ENCODE measurements at places on chromosomes 16 and 17.

- no peak for DNase-seq
Measured at GRCh38 chr17:79950751-79951150, 84.9 kb downstream of the TBC1D16 start.

GRCh38 chr17:82231562-82232321 is 2.9 kb downstream of the SLC16A3 start:
- no peak for DNase-seq

- DNase-seq: no peak
Measured at GRCh38 chr16:14301169-14302030, 230.3 kb downstream of the MRTFB start.

DNA sequence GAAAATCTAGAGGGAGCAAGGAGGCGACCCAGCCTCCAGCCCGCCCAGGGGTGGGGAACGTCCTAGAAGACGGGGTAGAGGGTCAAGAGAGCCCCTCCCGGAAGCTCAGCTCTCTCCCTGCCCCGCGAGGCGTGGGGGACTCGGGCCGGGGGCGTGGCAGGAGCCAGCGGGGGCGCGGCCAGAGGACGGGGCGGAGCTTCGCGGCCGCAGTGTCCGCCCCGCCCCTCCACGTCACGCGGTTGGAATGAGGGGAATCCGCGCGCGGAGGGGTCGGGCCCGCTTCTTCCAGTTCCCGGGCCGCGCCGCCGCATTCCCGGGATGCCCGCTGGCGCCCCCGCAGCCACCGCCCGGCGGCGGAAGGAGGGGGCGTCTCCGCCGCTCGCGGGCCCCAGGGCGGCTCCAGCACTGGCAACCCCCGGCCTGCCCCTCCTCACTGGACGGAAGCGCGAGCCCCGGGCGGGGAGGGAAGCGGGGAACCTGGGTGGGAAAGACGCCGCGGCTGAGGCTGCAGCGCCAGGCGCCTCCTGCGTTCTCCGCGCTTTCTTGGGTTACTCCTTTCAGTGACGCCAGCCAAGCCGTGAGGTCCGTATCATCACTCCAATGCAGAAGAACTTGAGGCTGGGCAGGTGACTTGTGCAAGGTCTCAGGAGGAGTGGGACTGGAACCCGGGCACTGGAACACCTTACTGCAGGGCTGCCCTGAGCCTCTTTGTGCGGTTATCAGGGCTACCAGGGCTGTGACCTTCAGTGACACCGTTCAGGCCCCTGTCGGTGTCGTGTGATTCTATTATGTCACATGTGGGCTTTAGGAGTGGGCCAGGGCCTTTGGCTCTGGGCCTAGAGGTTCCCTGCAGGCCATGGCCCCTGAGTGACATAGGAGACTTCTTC is 4.3 kb downstream of the MYO1C start:
- peak; percentile 55 for DNase-seq

DNA sequence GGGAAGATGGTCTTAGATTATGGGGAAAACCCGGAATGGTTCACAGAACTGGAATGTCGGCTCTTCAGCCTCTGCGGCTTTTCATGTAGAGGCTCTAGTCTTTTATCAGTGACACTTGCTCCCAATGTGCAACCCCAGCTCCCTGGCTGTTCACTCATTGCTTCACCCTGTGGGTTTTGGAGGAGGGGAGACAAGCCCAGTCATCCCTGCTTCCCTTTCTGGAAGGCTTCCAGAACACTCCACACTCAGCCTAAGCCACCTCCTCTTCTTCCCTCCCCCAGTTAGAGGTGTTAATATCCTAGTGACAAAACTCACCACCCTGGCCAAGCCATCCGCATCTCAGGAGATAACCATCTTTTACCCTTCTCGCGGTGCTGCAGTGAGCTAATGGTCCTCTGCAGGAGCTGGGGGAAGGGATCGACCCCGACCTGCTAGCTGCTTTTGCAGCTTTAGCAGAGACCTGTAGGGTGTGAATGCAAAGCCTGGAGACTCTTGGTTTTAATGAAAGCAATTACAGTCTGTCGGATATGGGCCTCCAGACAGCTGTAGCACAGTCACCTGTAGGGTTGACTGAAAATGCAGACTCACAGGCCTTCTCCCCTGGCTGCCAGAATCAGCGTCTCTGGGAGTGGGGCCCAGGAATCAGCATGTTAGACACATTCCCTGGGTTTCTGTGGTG is 24.3 kb upstream of the LASP1NB start:
- DNase-seq: no peak

DNA sequence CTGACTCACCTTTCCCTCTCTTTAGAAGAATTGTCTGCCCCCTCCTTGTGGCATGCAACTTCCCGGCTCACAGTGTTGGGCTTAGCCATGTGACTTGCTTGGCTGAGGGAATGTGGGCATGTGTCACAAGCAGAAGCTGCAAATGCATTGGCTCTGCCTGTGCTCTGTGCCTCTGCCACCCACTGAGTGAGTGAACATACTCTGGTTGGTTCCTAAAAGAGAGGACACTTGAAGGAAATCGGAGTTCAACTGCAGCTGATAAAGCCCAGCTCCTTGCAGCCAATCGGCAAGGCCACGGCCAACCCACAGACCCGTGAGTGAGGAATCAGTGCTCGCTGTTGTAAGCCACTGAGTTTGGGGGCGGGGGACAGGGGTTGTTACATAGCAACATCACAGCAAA is 10.9 kb upstream of the GINS2 start:
- no peak for DNase-seq

DNA sequence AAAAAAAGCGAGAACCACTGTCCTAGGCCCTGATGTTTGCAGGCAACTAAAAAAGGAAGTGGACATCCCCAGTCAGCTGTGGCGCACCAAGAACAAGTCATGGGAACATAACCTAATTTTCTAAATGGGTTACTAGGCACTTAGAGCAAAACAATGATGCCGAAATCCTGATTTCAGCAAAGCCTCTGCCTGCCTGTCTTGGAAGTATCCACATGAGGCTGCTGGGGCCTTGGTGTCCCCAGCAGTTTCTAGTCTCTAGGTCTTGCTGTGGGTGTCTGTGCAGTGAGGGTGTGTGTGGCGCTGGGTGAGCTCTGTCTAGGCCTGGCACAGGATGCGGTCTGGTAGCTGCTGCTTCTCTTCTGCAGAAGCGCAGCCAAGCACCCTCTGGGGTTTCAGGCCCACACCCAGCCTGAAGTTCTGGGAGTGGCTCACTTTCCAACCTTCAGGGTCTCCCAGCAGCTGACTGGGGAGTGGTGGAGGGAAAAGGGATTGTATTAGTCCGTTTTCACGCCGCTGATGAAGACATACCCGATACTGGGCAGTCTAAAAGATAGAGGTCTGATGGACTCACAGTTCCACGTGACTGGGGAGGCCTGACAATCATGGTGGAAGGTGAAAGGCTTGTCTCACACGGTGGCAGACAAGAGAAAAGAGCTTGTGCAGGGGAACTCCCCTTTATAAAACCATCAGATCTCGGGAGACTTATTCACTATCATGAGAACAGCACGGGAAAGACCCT is 21.1 kb downstream of the STH start:
- DNase-seq: peak; percentile 22

GRCh38 chr17:1904273-1905182 is 74.7 kb downstream of the RPA1 start:
- no peak for DNase-seq

- DNase-seq: no peak
Measured at GRCh38 chr16:83835586-83836566, 28.1 kb downstream of the HSBP1 start.

GRCh38 chr16:6528217-6528616 is 804.4 kb upstream of the RBFOX1 start:
- no peak for DNase-seq

GRCh38 chr16:49651226-49651625 is 204.7 kb downstream of the ZNF423 start:
- DNase-seq: no peak

GRCh38 chr17:8623591-8623990 is 6.9 kb downstream of the MYH10 start:
- DNase-seq: no peak

GRCh38 chr17:6066183-6066948 is 3.8 kb upstream of the WSCD1 start:
- DNase-seq: no peak

DNA sequence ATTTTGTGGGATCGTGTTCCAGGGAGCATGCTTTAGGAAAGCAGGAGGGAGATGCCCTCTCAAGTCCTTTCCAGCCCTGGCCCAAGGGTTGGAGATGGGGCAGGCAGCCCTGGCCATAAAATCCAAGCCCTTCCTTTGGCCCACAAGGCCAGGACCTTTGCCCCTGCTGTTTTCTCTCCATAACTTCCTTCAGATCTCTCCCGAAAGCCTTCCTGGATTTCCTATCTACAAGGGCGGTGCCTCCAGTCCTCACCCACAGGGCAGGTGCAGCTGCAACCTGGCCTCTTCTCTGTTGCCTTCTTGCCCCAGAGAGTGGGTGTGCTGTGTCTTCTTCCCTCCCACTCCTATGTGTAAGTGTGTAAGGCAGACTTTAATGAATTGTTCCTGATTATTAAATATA is 8.5 kb upstream of the PDP2 start:
- no peak for DNase-seq

DNA sequence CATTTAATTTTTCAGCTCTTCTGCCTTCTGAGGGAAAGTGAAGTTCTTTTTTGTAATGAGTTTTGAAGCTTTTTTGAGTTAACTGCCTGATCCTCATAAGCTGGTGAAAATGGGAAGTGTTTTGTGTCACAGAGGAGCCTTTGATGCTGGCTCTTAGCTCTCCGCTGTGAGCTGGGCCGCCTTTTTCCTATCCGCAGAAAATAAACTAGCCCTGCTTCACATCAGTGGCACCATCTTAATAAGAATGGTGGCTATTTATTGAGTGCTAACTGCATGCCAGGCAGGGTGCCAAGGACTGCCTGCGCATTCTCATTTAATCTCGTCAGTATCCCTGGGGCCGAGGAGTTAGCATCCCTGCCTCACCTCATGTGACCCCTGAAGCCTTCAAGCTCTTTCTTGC is 309.0 kb downstream of the CPPED1 start:
- no peak for DNase-seq

DNA sequence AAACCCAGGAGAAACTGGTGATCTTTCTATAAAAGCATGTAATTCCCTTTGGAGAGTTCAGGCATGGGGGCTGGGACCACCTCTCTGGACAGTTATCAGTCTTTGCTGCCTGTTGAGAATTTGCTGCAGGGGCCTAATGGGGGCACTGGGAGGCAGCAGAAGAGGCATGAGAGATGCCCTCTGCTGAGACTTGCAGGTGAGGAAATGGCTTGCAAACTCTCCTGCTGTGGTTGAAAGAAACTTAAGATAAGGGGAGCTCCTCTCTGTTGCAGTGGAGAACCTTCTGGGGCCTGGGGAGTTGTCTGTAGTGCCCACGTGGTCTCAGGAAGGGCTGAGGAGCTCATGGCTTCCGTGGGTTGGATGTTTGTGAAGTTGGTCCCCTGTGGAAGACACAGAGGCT is 301.1 kb upstream of the FOXF1 start:
- no peak for DNase-seq

DNA sequence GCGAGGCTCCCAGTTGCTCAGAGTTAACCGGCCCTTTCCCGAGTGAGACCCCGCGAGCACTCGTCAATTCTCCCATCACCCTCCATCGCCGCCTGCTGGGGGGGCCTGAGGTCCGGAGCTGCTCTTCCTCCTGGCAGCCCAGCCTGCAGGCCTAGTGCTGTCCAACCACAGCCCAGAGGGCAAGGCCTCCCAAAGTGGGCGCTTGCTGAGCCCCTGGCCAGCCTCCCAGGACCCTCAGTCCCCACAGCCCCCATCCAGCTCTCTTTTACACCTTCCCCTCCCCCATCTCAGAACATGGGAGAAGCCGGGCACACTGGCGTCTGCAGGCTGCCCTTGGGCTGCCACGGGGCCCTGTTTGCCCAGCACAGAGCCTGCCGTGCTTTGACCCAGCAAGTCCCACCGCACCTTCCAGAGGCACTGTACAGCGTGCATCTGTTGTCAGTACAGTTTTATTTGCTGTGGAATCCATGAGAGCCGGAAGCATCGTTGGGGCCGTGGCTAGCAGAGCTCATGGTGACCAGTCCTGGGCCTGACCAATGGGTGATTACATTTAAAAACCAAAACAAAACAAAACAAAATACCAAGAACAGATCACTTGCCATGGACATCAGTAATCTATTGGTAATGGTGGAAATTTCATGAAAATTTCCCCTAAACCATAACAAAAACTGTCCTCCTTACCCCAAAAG is 96.1 kb upstream of the CBX4 start:
- no peak for DNase-seq

DNA sequence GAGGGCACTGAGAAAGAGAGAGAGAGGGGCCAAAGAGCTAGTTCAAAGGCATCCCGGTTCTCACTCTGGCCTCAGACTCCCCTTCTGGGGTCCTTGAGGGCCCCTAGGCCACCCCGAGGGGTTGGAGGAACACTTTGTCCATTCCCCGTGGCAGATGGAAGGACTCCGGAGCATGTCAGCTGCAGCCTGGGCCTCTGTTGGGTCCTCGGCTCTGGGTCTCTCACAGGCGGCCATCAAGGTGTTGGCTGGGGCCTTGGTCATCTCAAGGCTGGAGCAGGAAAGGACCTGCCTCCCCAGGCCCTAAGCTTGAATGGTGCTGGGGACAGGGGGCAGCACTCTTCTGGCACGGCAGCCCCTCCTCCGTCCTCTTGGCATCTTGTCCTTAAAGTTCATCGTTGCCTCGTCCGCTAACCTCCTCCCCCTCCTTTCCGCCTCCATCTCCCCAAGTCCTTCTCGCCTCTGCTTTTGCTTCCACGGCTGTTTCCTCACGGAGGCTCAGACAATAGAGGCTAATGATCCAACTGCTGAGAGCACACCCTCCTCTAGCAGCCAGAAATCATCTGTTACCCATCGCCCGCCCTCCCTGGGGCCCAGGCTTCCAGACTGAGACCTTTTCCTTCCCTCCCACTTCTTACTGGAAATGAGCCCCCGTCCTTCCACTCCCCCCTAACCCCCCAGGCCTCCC is 23.3 kb downstream of the CCR7 start:
- no peak for DNase-seq

- no peak for DNase-seq
Measured at GRCh38 chr16:88754912-88755744, 29.9 kb downstream of the PIEZO1 start.

GRCh38 chr17:21283482-21284318 is 811 bp upstream of the MAP2K3 start:
- DNase-seq: no peak

- DNase-seq: no peak
Measured at GRCh38 chr17:34302636-34303035, 16.6 kb upstream of the CCL8 start.

DNA sequence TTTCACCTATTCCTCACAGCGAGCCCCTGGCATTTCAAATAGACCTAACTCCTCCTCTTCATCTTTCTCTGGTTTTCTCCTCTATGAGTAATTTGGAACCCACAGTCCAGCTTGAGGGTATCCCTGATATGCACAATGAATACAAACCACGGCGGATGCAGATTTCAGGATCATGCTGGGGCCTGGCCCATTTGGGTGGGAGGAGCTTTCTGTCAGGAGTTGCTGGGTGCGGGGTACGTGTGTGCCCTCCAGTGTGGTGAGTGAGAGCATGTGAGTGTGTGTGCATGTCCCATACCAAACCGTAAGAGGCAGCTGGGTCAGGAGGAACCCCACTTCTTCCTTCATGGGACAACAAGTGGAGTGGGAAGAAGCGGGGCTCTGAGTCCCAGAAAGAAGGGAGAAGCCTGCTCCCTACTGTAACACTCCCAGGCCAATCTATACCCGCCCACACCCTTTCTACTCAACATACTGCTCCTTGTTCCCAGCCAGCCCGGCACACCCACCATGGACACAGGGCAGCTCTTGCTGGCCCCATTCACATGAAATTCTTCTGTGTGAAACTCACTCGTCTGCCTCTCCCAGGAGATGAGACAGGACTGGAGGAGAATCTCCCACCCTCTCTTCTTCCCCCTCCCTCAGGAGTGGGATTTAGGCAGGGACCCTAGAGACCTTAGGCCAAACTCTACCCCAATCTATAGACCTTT is 18.4 kb downstream of the CNTNAP1 start:
- DNase-seq: no peak

GRCh38 chr16:34802396-34802795 is 1343.0 kb downstream of the TP53TG3F start:
- DNase-seq: no peak
